Uterus (tissue), 4 donors: ENCODE measurements at places on chromosomes 5 and 9.

- no peak overlapping the region for H3K27ac ChIP-seq
- H3K4me3 ChIP-seq = no peak overlapping the region
- DNase-seq = no peak
- H3K27me3 ChIP-seq = no peaks in the 10 kb centered on the region
These were observed 98.2 kb upstream of the RPS23 start for GRCh38 chr5:82376307-82376706.

DNA sequence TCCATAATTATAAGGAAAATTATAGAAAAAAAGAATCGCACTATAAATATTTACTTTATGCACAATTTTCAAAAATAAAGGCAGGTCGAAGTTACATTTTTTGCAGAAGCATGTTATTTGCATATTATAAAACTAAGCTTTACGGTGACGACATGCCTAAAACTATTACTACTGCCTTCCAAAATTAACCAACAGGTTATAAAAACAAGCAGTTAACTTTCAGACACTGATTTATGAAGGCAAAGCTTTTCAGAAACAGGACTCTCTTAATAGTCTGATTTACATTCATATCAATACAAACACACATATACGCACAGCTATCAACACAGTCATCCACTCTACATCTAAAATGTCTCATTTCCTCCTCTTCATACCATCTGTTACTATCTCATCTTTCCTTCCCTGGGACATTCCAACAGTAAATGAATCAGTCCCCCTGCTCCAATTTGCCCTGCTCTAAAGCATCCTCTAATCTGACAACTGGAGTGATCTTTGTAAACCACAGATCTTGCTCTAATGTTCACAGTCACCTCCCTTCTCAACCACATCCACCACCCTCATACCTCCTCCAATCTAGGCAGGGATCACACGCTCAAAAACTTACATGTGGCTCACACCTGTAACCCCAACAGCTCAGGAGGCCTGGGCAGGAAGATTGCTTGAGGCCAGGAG is 21.6 kb downstream of the FBXW11 start:
- no peaks in the 10 kb centered on the region for H3K4me1 ChIP-seq
- H3K27me3 ChIP-seq = no peaks in the 10 kb centered on the region
- peak overlapping the region; percentile 4 for H3K27ac ChIP-seq
- no peak overlapping the region for H3K4me3 ChIP-seq

DNA sequence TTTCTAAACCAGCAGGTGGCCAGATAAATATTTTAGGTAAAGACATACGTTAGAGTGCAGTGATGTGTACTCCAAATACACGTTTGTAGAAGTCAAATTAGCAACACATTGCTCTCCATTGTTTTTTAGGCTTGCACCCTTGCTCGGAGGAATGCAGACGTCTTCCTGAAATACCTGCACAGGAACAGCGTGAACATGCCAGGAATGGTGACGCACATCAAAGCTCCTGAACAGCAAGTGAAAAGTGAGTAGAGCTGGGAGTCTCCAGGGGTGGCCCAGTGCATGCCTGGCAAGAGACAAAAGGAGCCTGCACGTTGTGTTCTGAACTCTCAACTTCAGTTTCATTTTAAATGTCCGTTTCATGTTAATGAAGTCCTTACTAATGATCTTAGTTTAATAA is 207.5 kb upstream of the OTULINL start:
- no peaks in the 10 kb centered on the region for H3K27me3 ChIP-seq
- no peaks in the 10 kb centered on the region for H3K36me3 ChIP-seq
- H3K4me3 ChIP-seq = no peak overlapping the region
- H3K4me1 ChIP-seq = no peaks in the 10 kb centered on the region
- H3K27ac ChIP-seq = no peak overlapping the region

- H3K4me3 ChIP-seq = no peak overlapping the region
- H3K27ac ChIP-seq = no peak overlapping the region
- H3K36me3 ChIP-seq = no peaks in the 10 kb centered on the region
- no peak for DNase-seq
- no peaks in the 10 kb centered on the region for H3K27me3 ChIP-seq
- no peaks in the 10 kb centered on the region for H3K4me1 ChIP-seq
These were observed 962 bp upstream of the PKN3 start for GRCh38 chr9:128701227-128701854.

GRCh38 chr5:178419651-178420050 is 170.5 kb downstream of the COL23A1 start:
- H3K36me3 ChIP-seq = no peaks in the 10 kb centered on the region
- no peak overlapping the region for H3K4me3 ChIP-seq
- no peaks in the 10 kb centered on the region for H3K4me1 ChIP-seq
- H3K27me3 ChIP-seq = no peaks in the 10 kb centered on the region
- no peak overlapping the region for H3K27ac ChIP-seq
- DNase-seq = no peak

- H3K4me3 ChIP-seq = no peak overlapping the region
- H3K4me1 ChIP-seq = no peaks in the 10 kb centered on the region
- H3K27ac ChIP-seq = no peak overlapping the region
- DNase-seq = no peak
- no peaks in the 10 kb centered on the region for H3K27me3 ChIP-seq
These were observed 72.9 kb downstream of the SMIM15 start for GRCh38 chr5:61089351-61089750.

DNA sequence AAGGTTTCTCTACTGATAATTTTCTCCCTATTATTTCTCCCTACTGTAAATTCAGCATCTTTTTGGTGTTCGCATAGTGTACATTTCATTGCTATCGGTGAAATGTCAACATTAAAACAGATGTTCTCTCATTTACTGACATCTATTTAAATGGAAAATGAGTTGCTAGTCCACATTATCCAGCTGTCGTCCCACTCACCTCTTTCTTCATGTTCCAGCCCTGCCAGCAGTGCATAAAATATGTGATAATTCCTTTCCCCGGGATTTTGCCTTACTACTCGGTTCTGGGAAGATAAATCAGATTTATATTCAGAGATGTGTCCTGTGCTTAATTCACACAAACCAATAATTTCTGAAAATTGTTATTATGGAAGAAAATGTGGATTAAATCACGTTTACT is 155.8 kb downstream of the MYO10 start:
- H3K36me3 ChIP-seq = no peaks in the 10 kb centered on the region
- no peaks in the 10 kb centered on the region for H3K27me3 ChIP-seq
- no peak overlapping the region for H3K4me3 ChIP-seq
- no peaks in the 10 kb centered on the region for H3K4me1 ChIP-seq
- DNase-seq = no peak
- no peak overlapping the region for H3K27ac ChIP-seq

DNA sequence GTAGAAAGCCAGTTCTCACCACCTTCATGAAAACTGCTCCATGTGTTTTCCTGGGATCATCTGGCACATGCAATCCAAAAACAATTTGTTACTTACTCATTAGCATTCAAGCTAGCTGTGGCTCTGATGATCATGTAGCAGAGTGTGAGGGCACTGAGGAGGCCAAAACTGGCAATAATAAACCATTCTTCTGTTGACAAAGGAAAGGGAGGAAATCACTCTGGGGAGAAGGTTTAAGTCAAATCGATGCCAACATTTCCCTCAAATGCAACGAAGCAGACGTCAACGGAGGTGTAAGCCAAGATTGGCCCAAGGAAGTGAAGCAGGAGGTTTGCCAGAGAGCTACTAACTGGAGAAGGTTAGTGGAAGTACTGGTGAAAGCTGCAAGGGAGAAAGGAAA is 55.7 kb upstream of the TBC1D9B start:
- H3K27me3 ChIP-seq = no peaks in the 10 kb centered on the region
- H3K4me1 ChIP-seq = no peaks in the 10 kb centered on the region
- no peak overlapping the region for H3K27ac ChIP-seq
- H3K36me3 ChIP-seq = no peaks in the 10 kb centered on the region
- DNase-seq = no peak

- H3K36me3 ChIP-seq = no peaks in the 10 kb centered on the region
- no peak overlapping the region for H3K4me3 ChIP-seq
- H3K27ac ChIP-seq = no peak overlapping the region
- H3K27me3 ChIP-seq = no peaks in the 10 kb centered on the region
- DNase-seq = no peak
These were observed 807.4 kb downstream of the TLE1 start for GRCh38 chr9:80881940-80882339.

DNA sequence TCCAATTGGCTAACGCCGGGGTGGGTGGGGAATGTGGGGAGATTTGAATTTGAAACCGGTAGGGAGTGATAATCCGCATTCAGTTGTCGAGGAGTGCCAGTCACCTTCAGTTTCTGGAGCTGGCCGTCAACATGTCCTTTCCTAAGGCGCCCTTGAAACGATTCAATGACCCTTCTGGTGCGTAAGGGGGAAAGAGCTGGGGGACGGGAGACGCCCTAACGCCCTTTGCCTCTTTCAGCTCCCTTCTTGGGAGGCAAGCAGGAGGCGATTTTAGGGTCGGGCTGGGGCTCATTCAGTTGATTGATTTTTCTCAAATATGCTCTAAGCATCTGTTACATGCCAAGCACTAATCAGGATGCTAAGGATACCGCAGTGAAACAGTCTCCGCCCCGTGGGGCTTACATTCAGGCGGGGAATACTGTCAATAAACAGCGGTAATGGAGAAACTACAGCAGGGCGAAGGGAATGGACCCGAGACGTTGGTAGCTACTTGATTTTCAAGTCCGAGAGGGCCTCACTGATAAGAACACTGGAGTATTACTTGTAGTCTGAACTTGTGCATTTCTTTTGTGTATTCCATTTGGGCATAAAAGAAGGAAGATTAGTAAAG is at the start of gene HMMR:
Gene HMMR, plus strand, starts transcription at position 71 of the 610 bp plus-strand sequence. Its CDS starts 61 bp downstream, at position 132.
- DNase-seq = no peak
- H3K27ac ChIP-seq = peak within 1 kb of the TSS; percentile 98
- peak within 1 kb of the TSS; percentile 92 for H3K4me3 ChIP-seq
- H3K27me3 ChIP-seq = no peaks in the 10 kb centered on the region
- no peaks in the 10 kb centered on the region for H3K36me3 ChIP-seq

DNA sequence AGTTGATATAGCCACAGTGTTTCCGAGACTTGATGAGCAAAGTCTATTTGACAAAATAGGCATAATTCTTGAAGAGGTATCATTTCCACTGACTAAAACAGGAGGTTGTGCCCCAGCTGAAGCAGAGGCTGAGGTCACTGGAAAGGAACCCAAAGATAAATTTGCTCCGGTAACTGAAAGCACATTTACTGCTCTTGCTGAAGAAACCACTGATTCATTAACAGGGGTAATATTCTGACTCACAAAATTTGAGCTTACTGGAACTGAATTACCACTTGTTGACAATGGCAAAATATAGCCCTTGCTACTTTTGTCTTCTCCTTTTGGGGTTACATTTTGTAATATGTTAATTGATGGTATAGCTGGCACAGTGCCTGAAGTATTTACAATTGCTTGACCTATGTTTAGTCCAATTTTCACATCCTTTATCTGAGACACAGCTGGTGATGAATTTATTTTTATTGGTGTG is 30.2 kb downstream of the MLANA start:
- H3K36me3 ChIP-seq = no peaks in the 10 kb centered on the region
- H3K27me3 ChIP-seq = no peaks in the 10 kb centered on the region
- no peak for DNase-seq
- H3K27ac ChIP-seq = no peak overlapping the region

GRCh38 chr9:137975527-137975913 is 97.9 kb downstream of the CACNA1B start:
- no peak overlapping the region for H3K27ac ChIP-seq
- DNase-seq = no peak
- H3K4me1 ChIP-seq = no peaks in the 10 kb centered on the region
- no peaks in the 10 kb centered on the region for H3K27me3 ChIP-seq

GRCh38 chr9:38382141-38382540 is 10.4 kb upstream of the ALDH1B1 start:
- peak overlapping the region; percentile 89 for H3K27ac ChIP-seq
- H3K36me3 ChIP-seq = no peaks in the 10 kb centered on the region
- H3K27me3 ChIP-seq = no peaks in the 10 kb centered on the region
- H3K4me3 ChIP-seq = no peak overlapping the region

DNA sequence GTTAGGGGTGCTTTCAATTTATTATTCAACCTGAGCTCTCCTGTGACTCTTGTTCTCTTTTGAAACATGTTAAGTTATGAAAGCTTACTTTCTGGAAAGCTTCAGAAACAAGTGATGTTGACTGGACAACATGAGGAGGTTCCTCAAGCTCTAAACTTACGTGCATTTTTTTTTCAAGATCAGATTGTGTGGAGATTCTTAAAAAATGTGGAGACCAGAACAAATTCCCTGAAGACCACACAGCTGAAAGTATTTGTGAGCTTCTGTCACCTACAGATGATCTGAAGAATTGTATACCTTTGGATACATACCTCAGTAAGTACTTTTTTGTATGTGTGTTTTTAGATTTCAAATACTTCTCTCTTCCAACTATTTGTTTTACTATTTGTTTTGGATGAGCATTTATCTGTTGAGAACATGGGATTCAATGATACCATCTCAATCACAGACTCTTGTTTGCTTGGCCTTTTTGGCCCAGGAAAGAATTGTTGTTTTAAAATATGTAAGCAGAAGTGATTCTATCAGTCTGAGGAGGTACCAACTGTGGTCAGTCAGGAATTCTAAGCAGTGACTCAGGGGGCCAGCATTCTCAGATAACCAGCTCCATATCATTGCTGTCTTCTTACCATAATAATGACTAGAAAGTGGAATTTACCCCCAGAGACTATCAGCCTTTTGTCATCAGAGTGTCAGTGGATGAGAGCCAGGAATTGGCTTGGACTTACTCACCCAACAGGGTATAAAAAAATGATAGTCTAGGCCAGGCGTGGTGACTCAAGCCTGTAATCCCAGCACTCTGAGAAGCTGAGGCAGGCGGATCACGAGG is 34.4 kb upstream of the GLIPR2 start:
- H3K4me3 ChIP-seq = no peak overlapping the region
- H3K4me1 ChIP-seq = no peaks in the 10 kb centered on the region
- H3K27ac ChIP-seq = peak overlapping the region; percentile 54

DNA sequence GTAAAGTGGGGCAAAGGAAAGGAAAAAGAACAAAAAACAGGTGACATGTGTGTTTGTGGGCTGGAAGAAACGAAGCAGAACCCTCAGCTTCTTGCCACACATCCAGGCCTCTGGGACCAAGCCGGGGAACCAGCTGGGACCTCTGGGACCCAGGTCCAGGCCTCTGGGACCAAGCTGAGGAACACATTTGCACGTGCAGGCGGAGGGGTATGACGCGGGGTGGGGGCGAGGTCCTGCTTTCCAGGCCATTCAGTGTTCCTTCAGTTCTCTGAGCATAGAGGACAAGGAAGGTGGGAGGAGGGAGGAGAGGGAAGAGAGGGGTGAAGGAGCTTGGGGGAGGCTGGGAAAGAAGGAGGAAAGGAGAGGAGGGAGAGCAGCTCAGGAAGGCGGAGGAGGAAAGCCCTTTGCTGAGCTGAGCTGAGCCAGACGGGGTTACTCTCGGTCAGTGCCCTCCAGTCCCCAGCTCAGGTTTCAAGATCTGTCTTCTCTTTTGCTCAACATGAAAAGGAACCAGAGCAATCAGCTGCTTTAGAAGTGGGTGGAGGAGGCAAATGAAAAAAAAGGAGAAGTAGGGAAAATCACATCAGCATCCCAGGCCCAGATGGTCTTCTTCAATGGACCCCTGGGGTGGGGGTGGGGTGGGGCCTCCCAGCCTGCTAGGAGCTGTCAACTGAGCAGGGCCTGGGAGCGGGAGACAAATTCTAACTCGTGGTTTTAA is 59.1 kb downstream of the ABCA1 start:
- H3K4me3 ChIP-seq = no peak overlapping the region
- no peaks in the 10 kb centered on the region for H3K27me3 ChIP-seq
- no peaks in the 10 kb centered on the region for H3K36me3 ChIP-seq
- H3K4me1 ChIP-seq = peaks cover 17% of the 10 kb centered on the region
- H3K27ac ChIP-seq = peak overlapping the region; percentile 84
